Metanephros (tissue), 2 donors: ENCODE measurements at places on chromosomes 16 and 17. TPM values are rescaled to one million over a fixed set of nuclear protein-coding genes. Genes with fewer than 3 reads are reported as not detected.

KRTAP4-1 gene
- total RNA-seq: not detected

MYO19 gene
- total RNA-seq: 66.2 TPM

PRR15L gene
- total RNA-seq: 14.5 TPM

SPG7 gene
- total RNA-seq: 165 TPM

MTHFSD gene
- 32.0 TPM for total RNA-seq

C16orf96 gene
- total RNA-seq: 0.12 TPM

WNT3 gene
- total RNA-seq: 0.82 TPM

HNF1B gene
- 51.6 TPM for total RNA-seq

PLLP gene
- total RNA-seq: 14.1 TPM

CDH3 gene
- 46.4 TPM for total RNA-seq

BCL6B gene
- total RNA-seq: 20.3 TPM

SLC5A2 gene
- total RNA-seq: 53.8 TPM

PRKCB gene
- 10.4 TPM for total RNA-seq

ATP2A1 gene
- total RNA-seq: 157 TPM

LRRC75A gene
- total RNA-seq: 4.6 TPM

LRRC37A gene
- 3.0 TPM for total RNA-seq

CRYBA1 gene
- total RNA-seq: not detected

LITAFD gene
- not detected for total RNA-seq

FOXC2 gene
- 18.6 TPM for total RNA-seq

ABCC11 gene
- total RNA-seq: 0.23 TPM

CES3 gene
- total RNA-seq: 3.1 TPM

NOG gene
- 3.4 TPM for total RNA-seq

DNAI2 gene
- not detected for total RNA-seq

BTBD17 gene
- total RNA-seq: 0.12 TPM

BRICD5 gene
- 5.4 TPM for total RNA-seq

TLCD1 gene
- 6.1 TPM for total RNA-seq

CCDC47 gene
- total RNA-seq: 44.5 TPM

NUDT7 gene
- total RNA-seq: 9.3 TPM

RNF222 gene
- not detected for total RNA-seq

IL17C gene
- 0.35 TPM for total RNA-seq

MYL11 gene
- 1,522 TPM for total RNA-seq

ERI2 gene
- 21.7 TPM for total RNA-seq

GLYR1 gene
- 67.5 TPM for total RNA-seq

FBXW10 gene
- total RNA-seq: 0.18 TPM

IGF2BP1 gene
- 4.3 TPM for total RNA-seq

ZNF205 gene
- 19.0 TPM for total RNA-seq

MT2A gene
- total RNA-seq: 9.9 TPM

CDH1 gene
- 88.2 TPM for total RNA-seq

REXO5 gene
- 6.6 TPM for total RNA-seq

EIF4A3 gene
- 73.0 TPM for total RNA-seq

EMP2 gene
- 22.4 TPM for total RNA-seq

CA4 gene
- 18.9 TPM for total RNA-seq

CRHR1 gene
- total RNA-seq: 0.23 TPM

TMEM100 gene
- 25.9 TPM for total RNA-seq

PLCG2 gene
- 47.6 TPM for total RNA-seq

KRT32 gene
- total RNA-seq: not detected
